ENCODE measurements at places on chromosomes 16 and 17.

- peak; percentile 20 for DNase-seq
These were observed 7.0 kb downstream of the NOS2 start for GRCh38 chr17:27793168-27793905.

DNA sequence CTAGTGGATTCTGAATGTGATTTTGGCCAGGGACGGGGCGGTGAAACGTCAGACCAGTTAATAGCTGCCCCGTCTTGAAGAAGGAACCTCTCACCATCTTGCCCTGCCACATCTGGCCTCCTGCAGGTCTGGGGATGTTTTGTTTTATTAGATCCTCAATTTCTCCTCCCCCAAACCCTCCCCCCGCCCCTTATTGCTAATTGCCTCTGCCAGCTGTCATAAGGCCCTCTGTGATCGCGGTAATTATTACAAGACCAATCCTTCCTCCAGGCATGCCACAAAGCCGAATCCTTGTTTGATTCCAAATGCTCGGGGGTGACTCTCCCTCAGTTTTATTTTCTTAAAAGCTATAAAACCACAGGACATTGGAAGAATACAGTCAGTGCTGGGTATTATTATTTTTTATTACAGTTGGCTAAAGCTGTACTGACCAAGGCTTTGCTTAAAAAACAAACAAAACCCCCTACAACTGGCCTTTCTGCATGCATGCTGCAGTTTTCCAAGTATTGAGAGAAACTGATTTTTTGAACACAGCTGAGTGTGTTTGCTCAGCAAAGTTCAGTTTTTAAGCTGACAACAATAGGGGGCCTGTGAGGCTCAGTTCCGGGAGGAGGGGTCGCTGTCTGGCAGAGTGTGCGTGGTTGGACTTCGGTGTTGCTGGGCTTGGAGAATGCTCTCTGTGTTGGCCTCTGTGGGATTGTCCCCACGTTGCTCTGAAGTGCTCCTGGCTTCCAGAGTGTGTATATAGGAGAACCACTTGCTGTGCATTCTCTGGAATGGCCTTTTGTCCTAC, 1.7 kb downstream of the KSR1 start:
- no peak for DNase-seq

GRCh38 chr17:17416007-17416399, 60.8 kb upstream of the MED9 start:
- DNase-seq, result no peak

GRCh38 chr17:71959154-71959553, 161.7 kb upstream of the SOX9 start:
- no peak for DNase-seq

DNA sequence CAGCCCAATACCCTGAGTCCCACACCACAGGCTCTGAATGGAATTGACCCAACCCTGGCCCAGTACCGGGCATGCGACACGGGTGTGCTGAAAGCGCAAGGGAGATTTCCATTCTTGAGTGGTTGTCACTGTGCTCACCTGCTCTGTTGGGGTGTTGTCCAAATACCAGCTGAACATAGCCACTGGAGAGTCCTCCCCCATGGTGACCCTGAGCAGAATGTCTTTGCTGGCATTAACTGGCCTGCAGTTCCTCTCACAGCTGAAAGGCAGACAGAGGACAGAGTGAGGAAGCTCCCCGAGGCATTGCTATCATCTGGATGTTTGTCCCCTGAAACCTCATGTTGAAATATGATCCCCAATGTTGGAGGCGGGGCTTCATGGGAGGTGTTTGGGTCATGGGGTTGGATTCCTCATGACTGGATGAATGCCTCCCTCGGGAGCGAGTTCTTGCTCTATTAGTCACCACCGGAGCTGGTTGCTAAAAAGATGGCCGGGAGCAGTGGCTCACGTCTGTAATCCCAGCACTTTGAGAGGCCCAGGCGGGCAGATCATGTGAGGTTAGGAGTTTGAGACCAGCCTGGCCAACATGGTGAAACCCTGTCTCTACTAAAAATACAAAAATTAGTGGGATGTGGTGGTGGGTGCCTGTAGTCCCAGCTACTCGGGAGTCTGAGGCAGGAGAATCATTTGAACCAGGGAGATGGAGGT, 57.3 kb upstream of the BCO1 start:
- DNase-seq, result peak; percentile 83

DNA sequence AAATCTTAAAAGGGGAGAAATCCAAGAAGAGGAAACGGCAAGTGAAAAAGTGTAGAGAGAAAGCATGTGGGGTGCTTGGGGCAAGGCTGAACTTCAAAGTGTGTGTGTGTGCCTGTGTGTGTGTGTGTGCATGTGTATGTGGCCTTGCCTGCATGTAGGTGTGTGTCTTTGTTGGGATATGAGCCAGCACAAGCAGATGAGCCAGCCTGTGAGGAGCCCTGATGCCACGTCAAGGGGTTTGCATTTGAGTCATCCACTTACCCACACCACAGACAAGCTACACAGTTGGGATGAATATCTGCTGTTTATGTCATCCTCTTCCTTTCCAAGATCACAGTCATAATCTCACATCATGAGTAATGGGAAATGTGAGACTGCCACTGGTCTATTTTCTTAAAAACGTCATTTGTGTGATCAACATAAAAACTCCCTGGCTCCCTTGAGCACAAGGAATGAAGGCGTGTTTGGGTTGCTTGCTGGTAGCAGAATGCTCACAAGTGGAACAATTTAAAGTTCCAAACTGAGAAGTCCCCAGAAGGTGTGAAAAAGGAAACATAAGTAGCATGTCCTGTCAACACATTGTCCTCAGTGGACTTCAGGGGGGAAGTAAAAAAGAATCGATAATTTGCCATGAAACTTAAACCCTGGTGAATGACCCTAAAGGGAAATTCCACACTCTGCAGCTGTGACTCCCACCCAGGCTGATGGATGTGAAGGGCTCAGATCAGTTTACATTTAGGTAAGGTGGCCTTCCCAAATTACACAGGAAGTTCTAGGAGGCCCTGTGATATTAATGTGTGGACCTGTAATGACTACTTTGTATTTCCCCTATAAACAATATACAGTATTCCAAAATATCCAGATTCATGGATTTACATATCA, 14.7 kb downstream of the KCTD19 start:
- no peak for DNase-seq

GRCh38 chr16:78583441-78583840, 484.0 kb downstream of the WWOX start:
- no peak for DNase-seq

DNA sequence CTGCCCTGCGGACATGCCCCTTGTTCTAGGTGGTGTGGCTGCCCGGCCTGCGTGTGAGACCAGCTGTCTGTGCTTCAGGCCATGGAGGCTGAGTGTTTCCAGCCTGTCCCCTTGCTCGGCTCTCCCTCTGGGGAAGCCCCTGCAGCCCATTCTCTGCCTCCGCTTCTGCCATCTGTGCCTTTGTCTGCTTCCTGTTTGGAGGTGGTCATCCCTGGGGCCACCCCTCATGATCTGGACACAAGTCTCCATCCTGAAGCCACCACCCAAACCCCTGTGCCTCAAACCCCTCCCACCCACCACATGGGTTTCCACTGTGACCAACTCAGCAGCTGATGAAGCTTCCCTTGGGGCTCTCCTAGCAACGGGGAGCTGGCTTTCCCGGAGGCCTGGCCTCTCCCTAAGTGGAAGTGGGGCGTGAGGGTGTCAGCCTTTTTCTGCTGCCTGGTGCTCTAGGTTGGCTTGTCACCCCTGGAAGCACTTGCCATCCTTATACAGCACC, 184.9 kb downstream of the SEC14L1 start:
- no peak for DNase-seq

- no peak for DNase-seq
These were observed 111.7 kb downstream of the ABCC12 start for GRCh38 chr16:48044117-48044516.

GRCh38 chr17:81456091-81456490, 56.5 kb downstream of the ACTG1 start:
- DNase-seq, result no peak

DNA sequence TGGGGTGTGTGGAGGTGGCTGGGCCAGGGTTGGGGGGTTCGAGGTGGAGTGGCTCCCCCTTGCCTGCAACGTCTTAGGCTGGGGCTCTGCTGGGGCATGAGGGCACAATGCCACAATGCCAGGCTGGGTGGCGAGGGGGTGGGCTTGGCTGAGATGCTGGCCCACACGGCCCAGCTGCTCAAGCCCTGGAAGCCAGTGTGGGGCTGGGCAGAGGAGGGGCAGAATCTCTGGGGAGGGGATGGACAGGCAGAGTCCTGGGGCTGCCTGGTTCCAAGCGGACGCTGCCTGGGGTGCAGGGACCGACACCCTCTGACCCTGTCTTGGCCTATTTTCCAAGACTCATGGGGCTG, 37.5 kb upstream of the SSTR5 start:
- DNase-seq, result no peak

DNA sequence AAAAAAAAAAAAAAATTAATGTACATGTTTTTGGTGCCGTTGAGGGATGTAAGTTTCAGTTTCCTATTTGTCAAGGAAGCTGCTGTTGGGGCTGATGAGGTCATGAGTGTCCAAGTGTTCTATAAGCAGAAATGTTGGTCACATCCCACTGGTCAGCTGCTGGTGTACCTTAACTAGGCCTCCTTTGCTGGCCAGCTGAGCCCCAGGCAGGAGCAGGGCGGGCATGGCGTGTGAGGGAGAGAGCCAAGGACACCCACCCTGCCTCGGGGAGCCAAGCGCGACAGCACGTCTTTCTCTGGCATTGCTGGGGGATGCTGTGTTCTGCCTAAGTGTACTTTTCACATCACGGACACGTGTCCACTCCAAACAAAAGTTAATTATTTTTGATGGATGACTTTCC, 108.1 kb upstream of the CDC42EP4 start:
- DNase-seq, result peak; percentile 56

DNA sequence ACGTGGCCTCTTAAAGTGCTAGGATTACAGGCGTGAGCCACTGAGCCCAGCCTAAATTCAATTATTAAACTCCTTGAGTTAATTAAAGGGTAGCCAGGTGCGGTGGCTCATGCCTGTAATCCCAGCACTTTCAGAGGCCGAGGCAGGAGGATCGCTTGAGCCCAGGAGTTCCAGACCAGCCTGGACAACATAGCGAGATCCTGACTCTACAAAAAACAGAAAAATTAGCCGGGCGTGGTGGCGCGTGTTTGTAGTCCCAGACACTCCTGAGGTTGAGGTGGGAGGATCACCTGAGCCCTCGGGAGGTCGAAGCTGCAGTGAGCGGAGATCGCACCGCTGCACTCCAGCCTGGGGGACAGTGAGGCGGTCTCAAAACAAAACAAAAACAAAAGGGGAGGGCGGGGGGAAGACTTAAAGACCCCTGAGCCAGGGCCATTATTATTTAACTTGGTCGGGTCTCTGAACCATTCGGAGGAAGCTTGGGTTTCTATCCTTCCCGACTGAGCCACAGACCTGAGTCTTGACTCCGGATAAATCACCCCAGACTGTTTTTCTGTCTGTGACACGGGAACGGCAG, 19.5 kb downstream of the BCL7C start:
- DNase-seq, result no peak

DNA sequence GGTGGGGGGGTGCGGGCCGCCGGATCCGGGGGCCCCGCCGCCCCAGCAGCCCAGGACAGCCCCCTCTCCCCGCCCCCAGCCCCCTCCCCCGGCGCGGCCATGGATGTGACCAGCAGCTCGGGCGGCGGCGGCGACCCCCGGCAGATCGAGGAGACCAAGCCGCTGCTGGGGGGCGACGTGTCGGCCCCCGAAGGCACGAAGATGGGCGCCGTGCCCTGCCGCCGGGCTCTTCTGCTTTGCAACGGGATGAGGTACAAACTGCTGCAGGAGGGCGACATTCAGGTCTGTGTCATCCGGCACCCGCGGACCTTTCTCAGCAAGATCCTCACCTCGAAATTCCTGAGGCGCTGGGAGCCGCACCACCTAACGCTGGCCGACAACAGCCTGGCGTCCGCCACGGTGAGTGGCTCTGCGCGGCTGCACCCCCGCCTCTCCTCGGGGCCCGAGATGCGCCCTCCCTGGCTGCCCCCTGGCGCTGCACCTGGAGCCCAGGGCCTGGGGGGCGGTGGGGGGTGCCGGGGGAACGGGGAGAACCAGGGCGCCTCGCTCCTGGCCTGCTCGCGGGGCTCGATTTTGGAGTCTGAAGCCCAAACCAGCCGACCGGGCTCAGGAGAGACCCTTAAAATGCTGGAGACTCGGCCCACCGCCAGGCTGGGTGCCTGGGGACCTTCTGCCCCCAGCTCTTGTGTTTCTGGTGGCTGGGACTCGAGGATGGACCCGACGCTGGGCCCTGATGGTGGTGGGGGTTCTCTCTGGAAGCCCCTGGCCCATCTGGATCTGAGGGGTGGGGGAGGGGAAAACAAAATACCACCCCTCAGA, 744 bp downstream of the CMIP start:
- no peak for DNase-seq

DNA sequence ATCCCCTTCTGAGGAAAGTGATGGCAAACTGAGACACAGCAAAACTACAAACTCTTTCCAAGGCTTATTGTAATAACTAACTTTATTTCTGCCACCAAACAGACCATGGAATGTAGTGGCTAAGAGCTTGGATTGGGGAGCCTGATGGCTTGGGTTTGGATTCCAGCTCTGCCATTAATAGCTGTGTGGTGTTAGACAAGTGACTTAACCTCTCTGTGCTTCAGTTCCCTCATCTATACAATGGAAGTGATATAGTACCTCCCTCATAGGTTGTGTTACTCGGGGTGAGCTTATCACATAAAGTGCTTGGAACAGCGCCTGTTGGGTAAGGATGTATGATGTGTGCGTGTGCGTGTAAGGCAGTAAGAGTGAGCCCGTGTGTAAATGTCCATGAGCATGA, 5.9 kb upstream of the RNF112 start:
- DNase-seq, result no peak

DNA sequence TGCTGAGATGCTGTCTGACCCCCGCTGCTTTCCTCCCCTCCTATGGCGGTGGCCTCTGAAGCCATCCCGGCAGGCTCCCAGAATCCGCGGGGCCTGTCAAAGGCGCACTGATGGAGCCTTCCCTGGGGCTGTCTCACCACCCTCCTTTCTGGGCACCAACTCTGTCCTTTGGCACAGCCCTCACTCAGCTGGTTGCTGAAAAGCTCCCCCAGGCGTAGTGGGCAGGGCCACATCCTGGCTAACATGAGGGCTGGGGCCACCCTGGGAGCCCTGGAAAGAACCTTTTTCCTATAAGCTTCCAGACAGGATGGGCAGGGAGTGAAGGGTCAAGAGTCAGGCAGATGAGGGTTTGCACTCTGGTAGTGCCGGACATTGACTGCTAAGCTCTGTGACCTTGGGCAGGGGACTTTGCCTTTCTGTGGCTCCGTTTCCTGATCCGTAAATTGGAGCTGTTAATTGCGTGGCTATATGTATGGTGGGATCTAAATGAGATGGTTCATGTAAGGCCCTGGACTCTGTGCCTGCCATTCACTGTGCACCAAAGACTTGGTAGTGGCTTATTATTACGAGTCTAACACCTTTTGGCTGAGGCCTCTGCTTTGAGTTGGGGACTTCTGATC, 27.6 kb upstream of the LASP1NB start:
- no peak for DNase-seq

- DNase-seq, result no peak
These were observed 28.7 kb downstream of the ACSF3 start for GRCh38 chr16:89122322-89122851.

- no peak for DNase-seq
These were observed 5.8 kb upstream of the DHRS13 start for GRCh38 chr17:28908640-28909167.

DNA sequence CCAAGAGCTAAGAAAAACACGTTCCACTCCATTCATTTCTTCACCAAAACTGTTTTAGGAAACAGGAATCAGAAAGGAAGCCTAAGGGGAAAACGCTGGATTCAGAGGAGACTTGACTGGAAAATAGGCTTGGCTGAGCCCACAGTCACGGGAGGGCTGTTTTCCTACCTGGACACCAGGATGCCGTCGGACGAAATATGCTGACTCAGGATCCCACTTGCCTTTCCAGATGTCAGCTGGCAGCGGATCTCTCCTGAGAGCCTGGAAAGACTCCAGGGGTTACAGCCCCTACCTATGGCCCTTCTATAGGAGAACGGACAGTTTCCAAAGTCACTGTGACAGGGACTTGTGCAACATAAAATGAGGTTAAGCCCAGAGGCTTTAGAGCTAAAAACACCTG, 245.1 kb downstream of the C16orf95 start:
- no peak for DNase-seq
